Activated CD4-positive, alpha-beta T cell treated with anti-CD3 and anti-CD28 coated beads, Interleukin-2, amount 10 ng/mL, durations not matched to agents 7 days and 5 days (primary cell): ENCODE measurements at places on chromosomes 6 and 20. TPM values are rescaled to one million over a fixed set of nuclear protein-coding genes. Genes with fewer than 3 reads are reported as not detected.

GRCh38 chr6:105839266-105839665, 246.9 kb upstream of the PRDM1 start:
- no peak for DNase-seq

GRCh38 chr6:138847884-138848283, 52.0 kb downstream of the ECT2L start:
- DNase-seq = no peak

DNA sequence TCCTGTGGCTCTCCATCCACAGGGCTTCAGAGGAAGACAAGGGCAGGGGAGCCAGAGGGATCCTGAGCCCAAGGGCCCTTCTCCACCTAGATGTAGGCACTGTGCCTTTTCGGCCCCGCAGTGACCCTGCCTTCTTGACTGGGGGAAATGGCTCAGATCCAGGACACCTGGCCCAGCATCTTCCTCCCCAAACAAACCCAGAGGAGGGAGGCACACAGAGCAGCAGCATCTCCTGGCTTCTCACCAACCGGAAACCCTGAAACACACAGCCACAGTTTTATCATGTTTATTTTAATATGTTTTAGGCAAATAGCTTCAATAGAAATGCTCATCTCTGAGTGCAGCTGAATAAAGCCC, 84.5 kb upstream of the LRFN2 start:
- DNase-seq = no peak

MMP24 gene
- total RNA-seq = not detected

DNA sequence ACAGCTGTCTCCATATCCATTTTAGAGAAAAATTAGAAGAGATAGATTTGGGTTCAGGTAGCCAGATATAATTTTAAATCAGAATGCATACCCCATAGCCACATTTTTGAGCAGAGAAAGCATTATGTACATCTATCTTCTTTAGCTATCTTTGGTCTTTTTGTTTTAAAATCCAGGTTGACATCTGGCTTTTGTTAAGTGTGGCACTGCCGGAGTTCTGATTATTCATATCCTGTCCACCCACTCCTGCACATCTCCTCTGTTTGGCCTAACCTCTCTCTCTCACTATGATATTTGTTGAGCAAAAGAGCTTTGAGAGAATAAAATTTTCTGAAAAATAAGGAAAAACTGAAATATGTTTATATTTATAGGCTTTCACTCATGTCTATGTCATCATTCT, 189.7 kb downstream of the PACRG start:
- no peak for DNase-seq

C6orf163 gene
- total RNA-seq = 2.0 TPM

CASP8AP2 gene
- total RNA-seq = 45.1 TPM

DNA sequence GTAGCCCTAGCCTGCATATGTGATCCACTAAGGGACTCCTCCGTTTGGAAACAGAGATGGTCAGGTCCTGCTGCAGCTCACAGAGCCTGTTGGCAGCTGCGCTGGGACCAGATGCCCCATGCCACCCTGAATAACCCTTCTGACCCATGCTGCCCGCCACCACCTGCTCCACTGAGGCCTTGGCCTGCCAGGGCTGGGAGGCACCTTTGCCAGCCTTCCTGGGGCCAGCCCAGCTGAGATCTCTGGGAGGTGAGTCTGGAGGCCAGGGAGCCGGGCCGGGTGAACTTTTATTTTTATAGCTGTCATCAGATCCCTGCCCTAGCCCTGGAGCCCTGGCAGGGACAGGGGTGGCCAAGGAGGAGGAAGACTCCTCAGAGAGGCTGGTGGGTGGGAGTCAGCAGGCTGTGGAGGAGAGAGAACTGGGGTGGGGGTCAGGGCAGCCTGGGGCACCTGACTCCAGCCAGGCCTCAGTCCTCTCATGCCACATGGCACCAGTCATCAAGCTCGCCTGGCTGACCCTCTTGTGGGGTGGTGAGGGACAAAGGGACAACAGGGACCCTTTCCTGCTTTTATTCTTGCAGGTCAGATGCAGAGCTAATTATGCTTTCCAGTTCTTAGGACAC, 10.0 kb downstream of the CEBPB start:
- DNase-seq = no peak

- no peak for DNase-seq
Measured at GRCh38 chr6:319177-320131, 27.2 kb downstream of the DUSP22 start.

TSHZ2 gene
- total RNA-seq = 8.1 TPM

BMP6 gene
- not detected for total RNA-seq

- DNase-seq = no peak
Measured at GRCh38 chr6:46097366-46097765, 32.4 kb upstream of the ENPP4 start.

GRCh38 chr6:123226398-123226797, 230.4 kb downstream of the CLVS2 start:
- no peak for DNase-seq

- peak; percentile 74 for DNase-seq
Measured at GRCh38 chr6:42782689-42783176, 881 bp downstream of the BICRAL start.

- DNase-seq = no peak
Measured at GRCh38 chr6:105192707-105193465, 13.1 kb upstream of the POPDC3 start.

GINS1 gene
- total RNA-seq = 28.9 TPM

DNA sequence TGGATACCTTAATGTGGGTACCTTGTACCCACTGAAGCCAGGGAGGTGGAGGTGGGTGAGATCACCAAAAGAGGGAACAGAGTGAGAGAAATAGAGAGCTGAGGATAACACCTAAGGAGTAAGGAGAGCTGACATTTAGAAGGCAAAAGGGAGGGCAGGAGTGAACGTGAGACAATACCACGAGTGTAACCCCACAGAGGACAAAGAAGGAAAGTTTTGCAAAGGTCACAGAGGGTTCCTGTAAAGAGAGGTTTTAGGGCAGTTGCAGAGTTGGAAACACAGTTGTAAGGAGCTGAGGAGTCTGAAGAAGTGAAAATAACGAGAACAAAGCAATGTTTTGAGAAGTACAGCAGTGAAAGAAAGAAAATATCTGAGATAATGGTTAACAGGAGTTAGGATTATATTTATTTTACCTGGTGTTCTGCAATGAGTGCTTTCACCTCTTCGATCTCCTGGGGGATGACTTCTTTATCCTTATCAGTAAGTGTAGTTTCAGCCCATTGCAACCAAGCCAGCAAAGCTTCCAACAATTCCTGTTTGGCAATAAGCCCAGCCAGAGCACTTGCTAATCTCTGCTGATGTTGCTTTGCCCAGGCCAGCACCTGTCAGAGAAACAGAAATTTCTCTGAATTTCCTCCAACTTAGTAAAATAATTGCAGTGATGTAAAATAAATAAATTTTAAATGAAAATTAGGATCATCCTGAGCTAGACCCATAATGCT, 166.8 kb downstream of the DST start:
- no peak for DNase-seq

SLC22A3 gene
- total RNA-seq = not detected

SLC35D3 gene
- total RNA-seq = not detected

CALHM4 gene
- total RNA-seq = not detected

DNA sequence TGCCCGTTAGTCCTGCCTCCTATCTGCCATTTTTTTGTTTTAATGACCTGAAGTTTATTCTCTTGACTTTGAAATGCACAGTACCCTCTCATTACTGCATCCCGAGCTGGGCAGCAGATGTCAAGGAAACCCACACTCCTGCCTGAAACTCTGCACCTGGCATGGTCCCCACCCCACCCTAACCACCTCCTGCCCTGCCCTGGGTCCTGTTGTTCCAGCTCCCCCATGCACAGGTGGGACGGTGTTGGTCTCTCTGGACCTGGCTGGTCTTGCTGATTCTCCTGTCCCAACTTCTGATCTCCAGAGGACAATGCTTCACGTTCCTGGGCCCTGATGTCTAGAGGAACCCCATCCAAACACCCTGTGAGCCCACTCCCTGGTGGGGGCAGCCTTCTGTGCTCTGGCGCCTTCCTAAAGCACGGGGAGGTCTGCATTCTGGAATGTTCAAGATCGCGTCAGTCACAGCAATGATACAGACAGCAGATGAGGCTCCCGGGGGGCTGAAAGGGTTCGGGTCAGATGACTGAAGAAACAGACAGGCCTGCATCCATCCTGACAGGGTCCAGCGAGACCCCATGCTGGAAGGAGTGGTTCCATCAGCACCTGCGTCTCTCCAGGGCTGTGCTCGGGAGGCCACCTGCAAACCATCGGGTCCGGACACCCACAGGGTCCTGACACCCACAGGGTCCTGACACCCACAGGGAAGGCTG, 73.6 kb downstream of the ERMARD start:
- DNase-seq = peak; percentile 3

HSPA1L gene
- total RNA-seq = 3.3 TPM

ISM1 gene
- total RNA-seq = 1.4 TPM

YWHAB gene
- 278 TPM for total RNA-seq

DNA sequence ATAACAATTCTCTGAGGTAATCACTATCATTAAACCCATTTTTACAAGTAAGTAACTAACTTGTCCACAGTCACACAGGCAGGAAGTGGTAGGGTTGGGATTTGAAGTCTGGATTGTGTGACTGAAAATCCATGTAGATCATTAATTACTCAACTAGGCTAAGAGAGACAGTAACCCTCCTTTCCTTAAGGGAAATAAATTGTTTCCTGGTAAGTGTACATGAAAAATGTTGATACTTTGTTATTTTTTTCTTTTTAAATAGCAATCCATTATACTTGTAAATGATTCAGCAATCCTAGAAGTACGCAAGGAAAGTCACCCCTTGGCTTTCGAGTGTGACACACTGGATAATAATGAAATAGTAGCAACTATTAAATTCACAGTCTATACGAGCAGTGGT, 11.6 kb downstream of the SPACA1 start:
- DNase-seq = no peak

DNA sequence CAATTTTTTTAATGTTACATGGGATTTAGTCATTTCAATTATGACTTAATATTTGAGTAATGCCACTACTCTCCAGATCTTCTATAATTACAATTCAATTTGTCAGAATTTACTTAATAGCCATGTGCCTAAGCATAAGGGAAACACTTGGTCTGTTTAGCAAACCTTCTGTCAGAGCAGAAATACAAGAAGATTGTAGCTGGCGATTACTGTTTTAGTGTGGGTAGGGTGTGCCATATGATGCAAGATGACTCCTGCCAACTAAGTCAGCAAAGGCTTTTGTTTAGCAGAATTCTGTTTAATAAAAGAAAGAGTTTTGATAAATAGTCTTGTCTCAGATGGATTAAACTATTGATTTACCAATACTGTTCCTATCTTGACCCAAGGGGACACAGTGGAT, 455.4 kb downstream of the RNF144B start:
- DNase-seq = no peak

DNA sequence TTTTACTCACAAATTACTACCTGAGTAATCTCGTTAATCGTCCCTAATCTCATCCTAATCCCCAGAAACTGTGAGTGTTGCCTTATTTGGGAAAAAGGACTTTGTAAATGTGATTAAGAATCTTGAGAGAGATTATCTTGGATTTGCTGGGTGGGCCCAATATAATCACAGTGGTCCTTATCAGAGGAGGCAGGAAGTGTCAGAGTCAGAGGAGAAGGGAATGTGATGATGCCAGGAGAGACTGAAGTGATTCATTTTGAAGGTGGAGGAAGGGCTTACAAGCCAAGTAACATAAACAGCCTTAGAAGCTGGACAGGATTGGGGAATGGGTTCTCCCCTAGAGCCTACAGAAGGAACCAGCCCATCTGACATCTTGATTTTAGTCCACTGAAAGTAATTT, 16.7 kb downstream of the RPP21 start:
- no peak for DNase-seq

STX11 gene
- 14.5 TPM for total RNA-seq

GRCh38 chr20:9886227-9886626, 47.4 kb upstream of the PAK5 start:
- DNase-seq = no peak

- no peak for DNase-seq
Measured at GRCh38 chr6:156185113-156185512, 592.1 kb upstream of the ARID1B start.

TUBB gene
- total RNA-seq = 1,494 TPM

DNA sequence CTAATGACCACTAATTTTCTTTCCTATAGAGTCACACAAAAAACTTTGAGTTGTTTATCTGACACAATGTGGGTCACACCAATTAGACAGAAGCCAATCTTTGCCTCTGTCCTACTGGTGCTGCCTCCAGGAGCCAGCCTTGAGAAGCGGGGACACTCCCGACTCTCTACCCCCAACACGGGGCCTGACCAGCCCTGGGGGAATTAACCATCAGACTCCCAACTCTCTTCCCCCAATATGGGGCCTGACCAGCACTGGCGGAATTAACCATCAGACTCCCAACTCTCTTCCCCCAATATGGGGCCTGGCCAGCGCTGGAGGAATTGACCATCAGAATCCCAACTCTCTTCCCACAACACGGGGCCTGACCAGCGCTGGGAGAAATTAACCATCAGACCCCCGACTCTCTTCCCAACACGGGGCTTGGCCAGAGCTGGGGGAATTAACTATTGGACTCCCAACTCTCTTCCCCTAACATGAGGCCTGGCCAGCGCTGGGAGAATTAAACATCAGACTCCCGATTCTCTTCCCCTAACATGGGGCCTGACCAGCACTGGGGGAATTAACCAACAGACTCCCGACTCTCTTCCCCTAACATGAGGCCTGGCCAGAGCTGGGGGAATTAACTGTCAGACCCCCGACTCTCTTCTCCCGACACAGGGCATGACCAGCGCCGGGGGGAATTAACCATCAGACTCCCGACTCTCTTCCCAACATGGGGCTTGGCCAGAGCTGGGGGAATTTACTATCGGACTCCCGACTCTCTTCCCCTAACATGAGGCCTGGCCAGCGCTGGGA, 12.5 kb downstream of the CST7 start:
- no peak for DNase-seq

- DNase-seq = no peak
Measured at GRCh38 chr6:121851056-121851455, 415.6 kb downstream of the GJA1 start.

FAM217A gene
- total RNA-seq = not detected

SYCP2L gene
- 0.25 TPM for total RNA-seq

DNA sequence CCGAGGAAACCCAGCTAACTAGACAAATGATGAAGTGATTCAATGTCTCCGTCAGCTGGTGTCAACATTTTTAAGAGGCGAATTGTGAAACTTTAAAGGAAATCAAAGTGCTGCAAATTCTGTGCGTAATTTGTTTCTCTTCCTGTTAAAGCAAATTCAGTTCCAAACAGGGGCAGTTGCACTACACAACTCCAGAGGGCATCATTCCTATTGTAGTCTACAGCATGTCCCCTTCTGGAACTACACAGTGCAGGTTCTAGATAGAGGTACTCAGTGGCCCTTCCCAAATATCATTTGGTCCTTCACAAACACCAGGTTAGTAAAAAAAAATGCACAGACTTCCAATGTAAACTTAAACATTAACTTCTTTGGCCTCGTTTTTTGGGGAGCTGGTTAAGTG, 38.3 kb upstream of the SMLR1 start:
- no peak for DNase-seq

DNA sequence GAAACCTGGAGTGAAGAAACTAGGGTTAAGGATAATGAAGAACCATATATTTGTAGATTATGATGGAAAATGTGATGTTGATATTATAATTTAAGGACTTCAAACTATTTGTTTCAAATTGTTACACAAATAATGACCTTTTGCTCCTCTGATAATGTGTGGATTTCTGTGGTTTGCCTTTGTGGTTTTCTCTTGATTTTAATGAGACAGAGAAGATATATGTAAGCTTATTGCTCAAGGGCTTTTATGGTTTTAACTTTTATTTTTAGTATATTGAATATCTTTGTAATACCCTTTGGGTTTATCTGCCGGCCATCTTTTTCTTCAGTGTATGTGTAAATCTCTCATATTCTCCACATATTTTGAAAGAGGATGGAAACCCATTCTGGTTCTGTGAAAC, 362.3 kb downstream of the RIMS1 start:
- no peak for DNase-seq

PHACTR3 gene
- total RNA-seq = not detected

- no peak for DNase-seq
Measured at GRCh38 chr6:24223115-24223919, 97.3 kb downstream of the NRSN1 start.

LST1 gene
- total RNA-seq = 36.8 TPM
